Stimulated activated CD8-positive, alpha-beta memory T cell treated with anti-CD3 and anti-CD28 coated beads, Interleukin-12 subunit alpha, Interleukin-12 subunit beta, amount 100 ng/mL, for 1 hour (primary cell): ENCODE measurements at places on chromosomes 1 and 21.

DNA sequence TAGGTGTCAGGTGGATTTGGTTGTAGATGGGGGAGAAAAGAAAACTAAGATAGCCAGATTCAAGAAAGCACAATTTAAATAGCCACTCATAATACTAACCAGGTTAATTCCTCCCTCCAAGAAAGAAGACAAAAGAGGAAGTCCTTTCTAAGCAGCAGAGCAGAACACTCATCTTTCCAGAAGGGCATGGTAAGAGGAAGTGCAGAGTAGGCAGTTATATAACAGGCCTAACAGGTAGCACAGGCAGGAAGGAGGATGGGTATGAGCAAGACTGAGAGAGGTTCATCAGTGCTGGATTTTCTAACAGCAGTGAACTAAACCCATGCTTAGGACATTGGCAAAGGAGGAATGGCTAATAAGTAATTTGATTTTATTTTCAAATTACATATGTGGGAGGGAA is 517.5 kb downstream of the PLPP3 start:
- DNase-seq: no peak

- no peak for DNase-seq
Observed at GRCh38 chr1:69511426-69512192, 56.1 kb upstream of the LRRC7 start.

DNA sequence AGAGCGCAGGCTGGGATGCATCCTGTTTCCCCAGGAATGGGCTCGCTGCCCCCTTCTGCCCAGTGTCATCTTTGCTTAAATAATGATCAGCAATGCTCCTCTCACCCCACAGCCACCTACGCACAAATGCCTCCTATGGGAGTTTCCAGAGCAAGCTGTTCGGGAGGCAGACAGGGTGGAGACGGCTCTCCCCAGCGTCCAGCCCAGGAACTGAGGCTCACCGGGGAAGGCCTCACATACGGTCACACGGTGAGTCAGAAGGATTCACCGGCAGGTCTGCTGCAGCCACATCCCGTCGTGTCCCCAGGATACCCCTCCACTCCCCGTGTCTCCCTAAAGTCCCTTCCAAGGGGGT is 40.3 kb upstream of the RUNX3 start:
- DNase-seq: no peak

DNA sequence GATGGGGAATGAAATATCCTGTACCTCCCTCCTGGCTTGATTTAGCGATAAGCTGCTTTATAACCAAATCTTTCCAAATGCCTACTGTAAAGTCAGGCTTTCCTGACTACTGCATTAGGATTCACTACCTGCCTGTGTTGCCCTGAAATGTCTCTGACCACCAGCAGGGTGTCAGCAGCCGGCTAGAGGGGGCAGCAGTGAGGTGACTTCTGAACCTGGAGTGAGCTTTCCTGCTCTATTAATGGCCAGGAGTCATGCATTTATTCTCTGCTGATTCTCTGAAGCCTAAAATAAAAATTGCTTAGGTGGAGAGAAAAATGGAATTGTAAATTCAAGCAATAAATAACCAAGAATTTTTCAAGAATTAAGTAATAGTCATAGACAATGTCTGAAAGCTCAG is 2.5 kb downstream of the BACE2 start:
- no peak for DNase-seq

DNA sequence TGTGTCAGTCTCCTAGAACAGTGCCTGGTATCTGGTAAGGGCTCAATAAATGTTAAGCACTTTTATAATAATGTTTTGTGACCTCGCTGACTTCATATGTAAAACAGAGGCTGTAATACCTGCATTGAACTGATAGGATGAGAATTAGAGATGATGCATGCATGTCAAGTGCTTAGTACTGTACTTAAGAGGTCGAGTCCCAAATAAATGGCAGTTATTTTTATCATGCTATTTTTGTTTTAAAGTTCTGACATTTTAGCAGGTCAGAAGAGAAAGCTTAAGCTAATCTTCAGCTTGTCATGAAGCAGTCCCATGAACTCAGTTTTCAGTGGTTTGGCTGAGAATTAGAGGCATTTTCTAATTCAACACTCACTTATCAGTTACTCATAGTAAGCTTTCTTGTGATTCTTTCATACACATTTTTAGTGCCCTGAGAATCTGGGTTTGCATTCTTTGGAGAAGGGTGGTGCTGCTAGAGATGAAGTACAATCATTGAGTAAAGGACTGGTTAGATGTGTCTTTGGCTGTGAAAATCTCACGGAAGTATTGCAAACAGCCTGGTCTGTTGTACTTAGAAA is 75.7 kb upstream of the RAVER2 start:
- DNase-seq: no peak

DNA sequence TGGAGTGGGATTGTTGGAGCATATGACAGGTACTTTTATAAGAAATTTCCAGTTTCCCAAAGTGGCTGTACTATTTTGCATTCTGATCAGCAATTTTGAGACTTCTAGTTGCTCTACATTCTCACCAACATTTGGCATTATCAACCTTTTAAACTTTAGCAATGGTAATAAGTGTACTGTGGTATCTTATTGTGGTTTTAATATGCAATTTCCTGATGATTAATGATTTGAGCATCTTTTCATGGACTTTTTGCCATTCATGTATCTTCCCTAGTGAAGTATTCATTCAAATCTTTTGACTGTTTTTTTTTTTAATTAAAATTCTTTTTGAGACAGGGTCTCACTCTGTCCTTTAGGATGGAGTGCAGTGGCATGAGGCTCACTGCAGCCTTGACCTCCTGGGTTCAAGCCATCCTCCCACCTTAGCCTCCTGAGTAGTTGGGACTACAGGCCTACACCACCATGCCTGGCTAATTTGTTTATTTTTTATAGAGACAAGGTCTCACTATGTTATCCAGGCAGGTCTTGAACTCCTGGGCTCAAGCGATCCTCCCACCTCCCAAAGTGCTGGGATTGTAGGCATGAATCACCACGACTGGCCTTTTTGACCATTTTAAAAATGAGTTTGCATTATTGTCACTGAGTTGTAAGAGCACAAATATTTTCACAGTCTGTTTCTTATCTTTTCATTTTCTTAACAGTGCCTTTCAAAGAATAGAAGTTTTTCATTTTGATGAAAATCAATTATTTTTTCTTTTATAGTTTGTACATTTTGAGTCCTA is 7.8 kb upstream of the SLC6A9 start:
- DNase-seq: no peak

DNA sequence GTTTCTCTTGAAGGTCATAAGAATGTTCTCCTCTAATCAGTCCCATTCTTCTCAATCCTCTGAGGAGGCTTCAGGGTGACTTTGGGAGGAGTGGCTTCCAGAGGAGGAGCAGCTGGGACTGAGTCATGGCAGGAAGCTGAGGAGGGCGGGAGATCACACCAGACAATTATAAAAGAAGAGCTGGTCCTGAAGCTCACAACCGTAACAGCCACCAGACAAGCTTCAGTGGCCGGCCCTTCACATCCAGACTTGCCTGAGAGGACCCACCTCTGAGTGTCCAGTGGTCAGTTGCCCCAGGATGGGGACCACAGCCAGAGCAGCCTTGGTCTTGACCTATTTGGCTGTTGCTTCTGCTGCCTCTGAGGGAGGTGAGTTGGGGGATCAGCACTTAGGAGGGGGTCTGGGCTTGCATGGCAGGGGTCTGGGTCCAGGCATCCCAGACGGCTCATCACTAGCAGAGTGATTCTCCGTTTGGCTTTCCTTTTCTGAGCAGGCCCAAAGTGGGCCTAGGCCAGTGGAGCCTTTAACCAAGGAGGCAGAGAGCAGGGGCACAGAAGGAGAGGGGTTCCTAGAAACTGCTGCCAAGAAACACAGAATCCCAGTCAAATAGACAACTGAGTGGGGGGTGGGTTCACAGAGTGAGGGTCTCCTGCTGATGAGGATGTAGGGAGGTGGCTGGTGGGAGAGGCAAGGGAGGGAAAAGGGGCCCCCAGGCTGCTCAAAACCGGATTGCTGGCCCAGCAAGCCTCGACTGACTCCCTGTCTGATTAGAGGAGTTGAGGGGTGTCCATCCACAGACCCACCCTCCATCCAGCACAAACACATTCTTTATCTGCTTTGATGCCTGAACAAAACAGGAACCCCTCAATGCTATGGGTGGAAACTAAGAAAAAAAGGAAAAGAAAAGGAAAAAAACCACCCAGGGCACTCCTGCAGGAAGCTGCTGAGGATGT is at the start of gene ECM1:
Gene ECM1, plus strand, starts transcription at position 198 of the 953 bp plus-strand sequence. Its CDS starts 101 bp downstream, at position 299.
- DNase-seq: no peak

DNA sequence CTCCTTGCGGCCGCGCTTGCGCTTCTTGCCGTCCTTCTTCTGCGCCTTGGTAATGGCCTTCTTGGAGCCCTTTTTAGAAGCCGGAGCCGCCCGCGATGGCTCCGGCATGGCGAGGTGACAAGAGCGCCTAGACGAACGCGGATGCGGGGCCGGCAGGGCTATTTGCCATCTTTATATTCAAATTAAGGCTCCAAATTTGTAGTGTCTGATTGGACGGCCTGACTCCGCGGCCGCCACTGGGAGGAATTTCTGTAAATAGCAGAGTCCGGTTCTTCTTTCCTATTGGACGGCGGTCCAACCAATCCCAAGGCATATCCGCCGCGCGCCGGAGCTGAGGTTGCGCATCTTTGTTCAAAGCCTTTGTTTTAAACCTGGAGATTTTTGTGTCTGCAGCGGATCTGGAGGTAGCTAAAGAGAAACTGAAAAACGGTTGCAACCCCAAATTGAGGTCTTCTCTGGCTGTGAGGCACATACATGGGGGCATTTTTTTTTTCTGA is 22.6 kb upstream of the RNF187 start:
- DNase-seq: peak; percentile 77
